Stimulated activated CD4-positive, alpha-beta T cell treated with anti-CD3 and anti-CD28 coated beads, TNF-alpha, amount 100 ng/mL, for 1 hour (primary cell): ENCODE measurements at places on chromosomes 4 and X.

DNA sequence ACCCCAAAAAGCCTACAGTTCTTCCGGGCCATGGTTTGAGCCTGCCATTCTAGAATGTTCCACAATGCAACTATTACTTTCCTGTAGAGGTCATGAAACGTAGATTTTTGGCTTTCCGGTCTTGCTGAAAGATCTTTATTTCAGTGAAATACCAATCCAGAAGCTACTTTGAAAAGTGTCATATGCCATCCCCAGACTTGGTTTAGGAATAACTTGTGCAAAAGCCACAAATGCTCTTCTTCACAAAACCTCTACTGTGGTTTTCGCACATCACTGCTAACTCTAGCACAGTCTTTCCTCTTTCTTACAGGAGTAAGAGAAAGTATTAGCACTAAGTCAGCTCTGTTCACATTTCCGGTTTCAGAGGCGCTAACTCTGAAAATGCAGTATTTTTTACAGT, 12.7 kb upstream of the CD40LG start:
- no peak for DNase-seq

DNA sequence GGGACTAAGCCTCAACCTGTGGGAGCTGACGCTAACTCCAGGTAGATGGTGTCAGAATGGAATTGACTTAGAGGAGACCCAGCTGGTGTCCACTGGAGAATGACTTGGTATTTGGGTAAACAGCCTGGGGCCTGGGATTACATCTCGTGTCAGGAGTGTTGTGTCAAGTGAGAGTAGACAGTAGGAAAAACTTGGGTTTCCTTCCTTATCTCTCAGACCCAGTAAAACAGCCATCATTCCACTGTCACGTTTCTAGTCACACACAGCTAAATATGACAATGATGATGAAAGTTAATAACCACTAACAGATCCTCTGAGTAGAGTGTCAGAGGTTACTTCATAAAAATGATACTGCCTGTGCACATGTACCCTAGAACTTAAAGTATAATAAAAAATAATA, 13.8 kb downstream of the ZNF674 start:
- no peak for DNase-seq

GRCh38 chrX:153925739-153926551, at the start of gene ARHGAP4:
Gene ARHGAP4, minus strand, starts transcription at chrX:153926264. Its CDS starts 62 bp downstream, at chrX:153926202.
- DNase-seq = no peak

DNA sequence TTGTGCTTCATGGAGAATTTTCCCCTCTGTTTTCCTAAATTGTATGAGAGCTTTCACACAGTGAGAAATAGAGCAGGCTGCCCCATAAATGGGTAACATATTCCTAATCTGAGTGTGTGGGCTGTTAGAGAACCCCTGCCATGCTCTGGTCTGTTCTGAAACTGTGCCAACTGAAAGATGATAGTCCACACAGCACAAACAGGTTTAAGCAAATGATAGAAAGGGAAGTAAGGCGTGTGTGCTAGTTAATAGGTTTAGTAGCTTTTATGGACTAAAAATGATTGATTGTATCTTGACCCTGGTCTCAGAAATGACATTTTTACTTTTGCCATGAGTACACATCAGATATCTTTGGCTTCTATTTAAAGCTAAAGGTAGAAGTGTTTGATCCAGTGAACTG, 106.2 kb downstream of the PRRG1 start:
- DNase-seq = no peak
